ENCODE measurements at places on chromosomes 5 and 9.

- no peak for DNase-seq
Measured at GRCh38 chr5:73204332-73204731, 31.3 kb downstream of the TMEM174 start.

DNA sequence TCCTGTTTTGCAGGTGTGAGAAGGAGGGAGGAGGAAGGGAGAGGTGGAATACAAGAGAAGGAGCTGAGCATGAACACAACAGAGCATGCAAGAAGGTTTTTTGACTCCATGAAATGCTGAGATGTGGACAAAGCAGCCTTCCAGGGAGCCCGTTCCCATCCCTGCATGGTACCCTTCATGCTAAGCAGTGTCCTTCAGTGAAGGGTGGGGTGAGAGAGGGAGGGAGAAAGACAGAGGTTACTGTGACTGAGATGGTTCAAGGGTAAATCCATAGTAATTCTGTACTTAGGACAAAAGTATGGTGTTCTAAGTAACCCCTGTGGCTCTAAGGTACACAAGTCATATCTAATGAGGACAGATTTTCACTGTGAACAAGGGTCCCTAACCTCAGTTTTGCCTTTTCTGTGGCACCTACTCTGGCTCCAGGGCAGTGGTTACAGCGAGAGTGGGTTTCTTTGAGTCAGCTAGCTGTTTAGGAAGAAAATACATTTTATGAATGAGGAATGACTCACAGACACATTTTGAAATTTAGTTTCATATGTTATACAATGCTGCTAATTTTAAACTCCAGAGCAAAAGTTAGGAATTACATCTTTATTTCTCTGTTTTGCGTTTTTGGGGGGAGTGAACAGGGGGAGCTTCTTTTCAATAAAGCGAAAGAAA, 184.9 kb upstream of the SLC12A2 start:
- DNase-seq: no peak

GRCh38 chr5:36441280-36441679, 139.6 kb upstream of the RANBP3L start:
- DNase-seq: no peak

DNA sequence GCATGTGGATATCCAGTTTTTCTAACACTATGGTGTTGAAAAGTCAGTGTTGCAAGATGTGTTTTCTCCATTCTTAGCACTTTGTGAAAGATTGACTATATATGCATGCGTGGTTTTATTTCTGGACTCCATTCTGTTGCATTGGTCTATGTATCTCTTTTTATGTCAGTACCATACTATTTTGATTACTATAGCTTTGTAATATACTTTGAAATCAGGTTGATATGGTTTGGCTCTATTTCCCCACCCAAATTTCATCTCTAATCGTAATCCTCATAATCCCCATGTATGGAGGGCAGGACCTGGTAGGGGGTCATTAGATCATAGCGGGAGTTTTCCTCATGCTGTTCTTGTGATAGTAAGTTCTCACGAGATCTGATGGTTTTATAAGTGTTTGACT, 6.5 kb downstream of the RIC1 start:
- no peak for DNase-seq

DNA sequence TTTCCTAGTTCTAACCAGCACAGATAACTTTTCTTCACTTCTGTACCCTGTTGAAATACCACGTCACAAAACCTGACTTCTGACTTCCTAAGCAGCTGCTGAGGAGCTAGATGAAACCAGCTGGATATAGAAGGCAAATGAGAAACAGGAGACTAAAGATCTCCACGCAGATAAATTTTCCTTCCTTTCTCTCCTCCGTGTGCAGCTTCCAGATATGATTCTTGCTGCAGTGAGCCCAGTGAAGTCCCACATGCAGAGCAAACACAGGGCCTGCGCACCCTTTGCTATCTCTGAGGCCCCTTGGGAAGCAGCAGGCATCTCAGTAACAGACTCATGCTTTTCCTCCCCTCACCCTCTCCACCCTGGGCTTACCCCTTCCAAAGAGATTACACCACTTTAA, 1638.3 kb downstream of the MAT2B start:
- no peak for DNase-seq
